ENCODE measurements at places on chromosomes 12 and 14. TPM values are rescaled to one million over a fixed set of nuclear protein-coding genes. Genes with fewer than 3 reads are reported as not detected.

NAA25 gene
- total RNA-seq: 36.7 TPM

DNA sequence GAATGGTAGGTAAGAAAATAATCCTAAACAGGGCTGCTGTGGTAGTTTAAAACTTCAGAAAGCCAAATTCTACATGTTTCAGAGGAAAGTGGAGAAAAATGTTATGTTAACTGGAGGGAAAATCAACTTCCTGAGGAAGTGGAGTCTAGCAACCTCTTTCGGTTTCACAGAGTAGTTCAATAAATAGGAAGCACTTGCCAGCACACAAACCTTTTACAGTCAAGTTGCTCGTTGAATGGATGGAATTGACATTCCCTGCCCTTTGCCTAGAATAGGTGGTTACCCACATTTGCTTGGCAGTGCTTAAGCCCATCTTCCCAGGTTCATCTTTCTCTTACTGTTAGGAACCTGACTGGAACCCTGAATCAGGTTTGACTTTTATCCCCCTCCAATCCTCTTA lies 15.9 kb downstream of the ANKRD13A start:
- H3K4me3 ChIP-seq: no peak overlapping the region
- H3K27me3 ChIP-seq: no peaks in the 10 kb centered on the region
- DNase-seq: no peak
- H3K36me3 ChIP-seq: peaks cover 4% of the 10 kb centered on the region
- H3K27ac ChIP-seq: peak overlapping the region; percentile 74

DNA sequence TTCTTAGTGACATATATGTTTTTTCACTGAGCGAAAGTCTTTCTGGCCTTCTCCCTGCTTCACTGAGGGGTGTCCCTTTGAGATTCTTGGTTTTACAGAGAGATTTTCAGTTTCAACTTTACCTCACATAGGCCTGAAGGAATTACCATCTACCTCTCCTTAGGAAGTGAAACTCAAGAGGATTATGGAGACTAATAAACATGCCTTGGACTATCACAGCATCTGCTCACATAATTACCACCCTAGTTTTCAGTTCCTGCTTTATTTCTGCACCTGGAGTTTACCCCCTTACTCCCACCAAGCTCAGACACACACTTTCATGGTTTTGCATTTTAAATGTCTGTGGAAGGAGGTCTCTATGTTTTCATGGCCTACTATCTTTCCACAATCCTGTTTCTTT lies 118.3 kb upstream of the SCAF11 start:
- H3K27ac ChIP-seq: no peak overlapping the region
- DNase-seq: no peak
- H3K4me1 ChIP-seq: peaks cover 16% of the 10 kb centered on the region

SRRM4 gene
- total RNA-seq: not detected

CRIP2 gene
- 95.4 TPM for total RNA-seq

DNA sequence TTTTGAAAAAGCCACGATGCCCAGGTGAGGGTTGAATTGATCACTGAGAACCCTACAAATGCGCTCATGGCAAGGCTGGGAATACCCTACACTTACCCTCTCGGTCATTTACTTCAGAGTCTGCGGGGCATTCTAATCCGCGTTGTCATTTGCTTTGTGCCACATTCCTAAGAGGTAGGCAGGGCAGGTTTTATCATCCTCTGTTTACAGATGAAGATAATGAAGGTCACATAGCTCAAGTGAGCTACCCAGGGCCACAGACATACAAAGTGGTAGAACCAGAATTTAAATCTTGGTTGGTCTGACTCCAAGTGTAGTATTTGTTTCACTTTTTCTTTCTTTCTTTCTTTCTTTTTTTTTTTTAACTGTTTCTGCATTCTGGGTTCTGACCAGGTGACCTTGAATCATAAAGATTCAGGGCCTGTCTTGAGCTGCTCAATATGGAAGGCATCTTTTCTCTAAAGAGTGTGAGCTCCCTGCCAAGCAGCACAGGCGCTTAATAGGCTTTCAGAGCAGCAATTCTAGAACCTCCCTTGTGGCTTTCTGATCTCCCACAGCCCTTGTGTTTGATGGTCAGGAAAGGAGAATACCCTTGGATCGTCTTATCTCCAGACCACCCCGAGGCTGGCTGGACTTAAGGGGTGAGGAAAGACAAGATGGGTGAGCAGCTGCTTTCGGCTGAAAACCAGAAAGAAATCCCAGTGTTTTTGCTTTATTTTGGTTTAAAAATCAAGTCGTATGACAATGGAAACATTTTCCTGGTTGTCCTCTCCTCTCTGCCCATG lies 662 bp upstream of the BATF start:
- H3K27me3 ChIP-seq: no peaks in the 10 kb centered on the region
- H3K27ac ChIP-seq: peak overlapping the region; percentile 93
- no peak for DNase-seq

DNA sequence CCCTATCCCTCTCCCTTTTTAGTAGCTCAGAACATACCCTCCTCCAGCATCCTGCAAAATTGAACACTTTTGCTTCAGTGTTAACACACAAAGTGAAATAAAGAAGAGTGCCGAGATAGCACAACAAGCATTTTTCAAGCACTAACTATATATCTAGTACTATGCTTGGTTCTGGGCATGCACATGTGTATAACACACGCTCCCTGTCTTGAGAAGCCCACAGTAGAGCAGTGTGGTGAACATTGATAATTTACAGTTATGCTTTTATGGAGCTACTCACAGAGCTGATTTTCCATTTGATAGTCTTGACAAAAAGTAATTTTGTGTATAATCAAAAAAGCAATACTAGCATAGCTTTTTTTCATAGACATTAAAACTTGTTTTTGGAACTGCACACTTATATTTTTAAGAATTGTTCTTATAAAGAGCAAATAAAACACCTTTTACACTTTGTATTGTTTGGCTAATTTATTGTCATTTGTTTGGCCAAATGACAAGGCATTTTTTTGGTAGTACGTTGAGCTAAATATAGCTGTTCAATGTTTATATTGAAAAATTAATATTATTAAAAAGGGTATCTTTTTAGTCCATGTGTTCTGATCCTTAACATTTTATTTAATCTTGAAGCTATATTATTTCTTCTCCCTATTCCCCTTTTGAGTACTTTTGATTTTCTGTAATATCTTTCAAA lies 39.7 kb downstream of the LEMD3 start:
- peaks cover 62% of the 10 kb centered on the region for H3K4me1 ChIP-seq
- H3K27ac ChIP-seq: peak overlapping the region; percentile 61
- H3K36me3 ChIP-seq: peaks cover 24% of the 10 kb centered on the region
- H3K4me3 ChIP-seq: no peak overlapping the region
- H3K27me3 ChIP-seq: no peaks in the 10 kb centered on the region
- DNase-seq: no peak

GRCh38 chr12:132514216-132514820 lies 24.4 kb downstream of the FBRSL1 start:
- H3K27ac ChIP-seq: no peak overlapping the region
- H3K4me3 ChIP-seq: no peak overlapping the region
- H3K27me3 ChIP-seq: no peaks in the 10 kb centered on the region

DBX2 gene
- not detected for total RNA-seq

DNA sequence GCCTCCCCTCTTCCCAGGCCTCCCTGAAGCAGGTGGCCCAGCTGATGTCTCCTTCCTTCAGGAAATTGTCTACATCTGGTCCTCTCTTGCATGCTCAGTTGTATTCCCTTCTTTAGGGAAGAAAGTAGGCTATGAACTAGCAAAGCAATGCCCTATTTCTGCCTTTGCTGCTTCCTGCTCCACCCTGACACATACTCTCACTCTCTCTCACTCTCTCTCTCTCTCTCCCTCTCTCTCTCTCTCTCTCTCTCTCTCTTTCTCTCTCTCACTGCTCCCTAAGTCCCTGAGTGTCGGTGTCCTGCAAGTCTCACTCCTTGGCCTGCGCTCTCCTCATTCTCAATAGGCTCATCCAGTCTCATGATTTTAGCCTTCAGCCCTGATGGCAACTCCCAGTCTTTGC lies 19.4 kb upstream of the PARP11 start:
- no peak for DNase-seq
- H3K4me1 ChIP-seq: peaks cover 15% of the 10 kb centered on the region
- H3K36me3 ChIP-seq: no peaks in the 10 kb centered on the region
- no peak overlapping the region for H3K4me3 ChIP-seq

- no peak overlapping the region for H3K27ac ChIP-seq
- no peak overlapping the region for H3K4me3 ChIP-seq
- no peaks in the 10 kb centered on the region for H3K4me1 ChIP-seq
- H3K36me3 ChIP-seq: no peaks in the 10 kb centered on the region
- H3K27me3 ChIP-seq: peaks cover 11% of the 10 kb centered on the region
These were observed 274.9 kb upstream of the RTL1 start for GRCh38 chr14:101178184-101179072.

FAM90A1 gene
- total RNA-seq: not detected

DNA sequence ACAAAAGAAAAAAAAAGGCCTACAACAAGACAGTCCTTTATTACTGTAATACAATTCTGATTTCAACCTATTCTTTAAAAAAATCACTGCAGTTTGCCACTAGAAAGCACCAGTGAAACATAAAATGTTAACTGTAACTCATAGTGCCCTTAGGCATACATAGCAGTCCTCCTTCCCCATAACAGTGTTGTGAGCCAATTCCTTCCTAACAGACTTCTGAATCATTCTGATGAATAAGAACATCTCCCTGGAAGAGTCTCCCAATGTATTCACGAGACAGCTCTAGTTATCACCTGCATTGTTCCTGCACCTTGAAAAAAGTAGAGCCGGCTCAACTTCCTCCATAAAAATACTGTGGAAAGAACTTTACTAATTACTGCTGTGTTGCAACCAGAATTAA lies 213.6 kb upstream of the FSCB start:
- no peak overlapping the region for H3K4me3 ChIP-seq
- no peaks in the 10 kb centered on the region for H3K4me1 ChIP-seq
- DNase-seq: no peak
- no peak overlapping the region for H3K27ac ChIP-seq

DNA sequence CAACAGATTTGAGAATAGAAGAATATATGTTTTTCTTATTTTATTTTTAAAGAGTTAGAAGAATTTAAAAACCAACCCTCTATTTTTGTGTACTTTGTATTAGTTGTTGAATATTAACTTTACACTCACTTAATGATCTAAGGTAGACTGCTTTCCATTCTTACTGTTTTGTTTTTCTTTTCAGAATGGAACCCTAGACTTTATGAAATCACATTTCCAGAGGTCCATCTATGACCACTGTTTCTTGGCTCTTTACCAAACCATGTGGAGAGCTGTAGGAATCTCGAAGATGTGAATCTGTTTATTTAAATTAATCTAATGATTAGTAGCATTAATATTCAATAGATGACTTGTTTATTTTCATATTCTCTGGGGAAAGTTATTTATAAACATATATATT lies 7.2 kb upstream of the PIK3C2G start:
- DNase-seq: no peak
- no peaks in the 10 kb centered on the region for H3K36me3 ChIP-seq
- H3K4me1 ChIP-seq: no peaks in the 10 kb centered on the region
